ENCODE measurements at places on chromosomes 4 and X. TPM values are rescaled to one million over a fixed set of nuclear protein-coding genes. Genes with fewer than 3 reads are reported as not detected.

DNA sequence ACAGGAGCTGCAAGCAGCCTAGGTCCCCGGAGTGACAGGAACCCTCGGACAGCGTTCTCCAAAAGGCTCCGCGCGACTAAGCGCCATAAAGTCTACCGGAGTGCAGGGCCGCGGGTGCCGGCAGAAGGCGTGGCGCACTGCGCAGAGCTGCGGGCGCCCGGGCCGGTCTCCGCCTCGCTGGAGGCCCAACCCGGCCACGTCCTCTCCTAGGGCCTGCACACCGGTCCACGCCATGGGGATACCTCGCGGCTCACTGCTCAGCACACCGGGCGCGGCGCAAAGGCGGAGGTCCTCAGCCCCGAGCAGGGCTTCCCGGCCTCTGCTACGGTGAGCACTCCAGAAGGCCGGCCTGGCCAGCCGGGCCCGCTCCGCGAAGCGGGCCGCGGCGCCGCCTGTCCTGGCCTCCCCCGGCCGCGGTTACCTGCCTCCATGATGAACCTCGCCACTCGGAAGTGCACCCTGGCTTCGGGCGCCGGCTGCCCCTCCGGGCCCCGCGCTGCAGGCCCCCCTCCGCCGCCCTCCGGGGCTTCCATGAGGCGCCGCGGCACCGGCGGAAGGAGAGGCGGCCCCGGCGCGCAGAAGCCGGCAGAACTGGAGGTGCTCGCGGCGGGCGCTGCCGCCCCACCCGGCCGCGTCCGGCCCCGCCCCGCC, at the start of gene CCNQ:
Gene CCNQ (minus strand): TSS at position 599 of the 651 bp plus-strand sequence. CDS start 66 bp downstream, at position 533.
- H3K4me1 ChIP-seq, result peaks cover 30% of the 10 kb centered on the region
- H3K27me3 ChIP-seq, result no peaks in the 10 kb centered on the region

DNA sequence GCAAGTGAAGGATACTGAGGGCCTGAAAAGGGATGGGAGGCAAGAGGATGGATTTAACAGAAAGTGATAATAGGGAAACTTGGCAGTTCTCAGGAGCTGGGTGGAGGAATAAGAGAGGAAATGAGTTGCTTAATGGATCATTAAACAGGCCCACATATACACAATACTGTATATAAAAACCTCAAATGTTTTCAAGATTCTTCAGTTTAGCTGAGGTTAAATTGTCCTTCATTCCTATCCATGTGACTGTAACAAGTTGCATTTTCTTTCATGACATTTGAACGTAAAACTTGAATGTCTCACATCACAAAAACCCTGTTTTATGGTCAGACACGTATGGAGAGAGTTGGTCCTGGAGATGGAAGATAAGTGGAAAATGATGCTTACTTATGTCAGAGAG, 76.5 kb upstream of the PLAC8 start:
- peaks cover 66% of the 10 kb centered on the region for H3K4me1 ChIP-seq
- H3K4me3 ChIP-seq, result no peak overlapping the region
- H3K36me3 ChIP-seq, result no peaks in the 10 kb centered on the region

- no peak for DNase-seq
- 0 out of 3 replicates have a peak, but pooled peaks cover 6% of the 10 kb centered on the region for H3K36me3 ChIP-seq
- H3K4me3 ChIP-seq, result no peak overlapping the region
- no peaks in the 10 kb centered on the region for H3K4me1 ChIP-seq
- H3K27me3 ChIP-seq, result no peaks in the 10 kb centered on the region
These were observed 39.5 kb downstream of the KANTR start for GRCh38 chrX:53133400-53133799.

DNA sequence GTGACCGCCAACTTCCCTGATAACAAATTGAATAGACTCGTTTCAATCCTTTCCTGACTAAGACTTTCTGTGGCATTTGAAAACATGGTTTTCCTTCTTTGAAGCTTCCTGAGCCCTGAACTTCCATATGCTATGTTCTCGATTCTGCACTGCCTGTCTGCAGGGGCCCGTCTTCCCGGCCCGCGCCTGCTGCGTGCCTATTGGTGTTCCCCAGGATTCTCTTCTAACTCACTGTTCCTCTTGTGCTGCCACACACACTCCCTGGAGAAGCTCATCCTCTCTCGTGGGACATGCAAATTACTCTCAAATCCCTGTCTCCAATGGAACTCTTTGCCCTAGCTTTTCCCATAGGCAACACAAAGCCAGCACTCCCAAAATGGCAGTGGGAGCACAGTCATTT, 262.9 kb upstream of the GATB start:
- DNase-seq, result no peak
- no peak overlapping the region for H3K27ac ChIP-seq
- H3K4me3 ChIP-seq, result no peak overlapping the region

GRCh38 chr4:126853715-126854114, 779.0 kb upstream of the INTU start:
- no peak overlapping the region for H3K27ac ChIP-seq
- H3K36me3 ChIP-seq, result no peaks in the 10 kb centered on the region
- no peak for DNase-seq
- H3K27me3 ChIP-seq, result no peaks in the 10 kb centered on the region

TLR6 gene
- 0.52 TPM for total RNA-seq

CLDN22 gene
- not detected for total RNA-seq

NPY2R gene
- total RNA-seq, result not detected

F8A2 gene
- total RNA-seq, result not detected

NLGN3 gene
- not detected for total RNA-seq

All from HepG2 (cell line).